Mucosa of descending colon (tissue), 3 donors: ENCODE measurements at places on chromosomes 5 and 9. TPM values are rescaled to one million over a fixed set of nuclear protein-coding genes. Genes with fewer than 3 reads are reported as not detected.

GRCh38 chr5:130893006-130893405 is 272.1 kb downstream of the HINT1 start:
- DNase-seq = no peak

DNA sequence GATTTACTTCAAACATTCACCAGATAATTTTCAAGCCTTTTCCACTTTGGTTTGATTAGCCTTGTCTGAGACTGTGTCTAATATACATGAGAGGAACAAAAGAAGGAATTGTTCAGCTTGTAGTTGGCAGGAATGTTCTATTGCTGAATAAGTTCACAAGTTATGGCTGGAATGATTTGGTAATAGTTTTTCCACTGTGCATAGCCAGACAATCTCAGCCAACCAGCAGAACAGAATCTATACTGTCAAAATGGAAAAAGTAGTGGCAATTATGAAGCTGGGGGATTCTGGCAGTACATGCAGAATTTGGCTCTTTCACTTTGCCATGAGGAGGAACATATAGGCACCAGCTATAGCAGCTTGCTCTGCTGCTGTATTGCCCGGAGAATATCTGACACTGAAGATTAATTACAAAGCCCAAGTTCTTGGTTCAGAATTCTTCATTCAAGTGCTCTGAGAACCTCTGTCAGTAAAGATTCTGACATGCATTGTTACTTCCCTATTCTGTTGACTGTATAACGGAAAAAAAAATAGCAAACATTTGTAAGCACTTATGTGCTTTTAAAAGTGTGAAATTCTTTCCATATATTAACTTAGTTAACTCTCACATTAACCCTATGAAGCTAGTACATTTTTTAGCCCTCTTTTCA is 150.6 kb downstream of the PRR16 start:
- no peak for DNase-seq

The LECT2 gene
- total RNA-seq = not detected

GRCh38 chr9:135123773-135124134 is 36.3 kb downstream of the OLFM1 start:
- no peak for DNase-seq

DNA sequence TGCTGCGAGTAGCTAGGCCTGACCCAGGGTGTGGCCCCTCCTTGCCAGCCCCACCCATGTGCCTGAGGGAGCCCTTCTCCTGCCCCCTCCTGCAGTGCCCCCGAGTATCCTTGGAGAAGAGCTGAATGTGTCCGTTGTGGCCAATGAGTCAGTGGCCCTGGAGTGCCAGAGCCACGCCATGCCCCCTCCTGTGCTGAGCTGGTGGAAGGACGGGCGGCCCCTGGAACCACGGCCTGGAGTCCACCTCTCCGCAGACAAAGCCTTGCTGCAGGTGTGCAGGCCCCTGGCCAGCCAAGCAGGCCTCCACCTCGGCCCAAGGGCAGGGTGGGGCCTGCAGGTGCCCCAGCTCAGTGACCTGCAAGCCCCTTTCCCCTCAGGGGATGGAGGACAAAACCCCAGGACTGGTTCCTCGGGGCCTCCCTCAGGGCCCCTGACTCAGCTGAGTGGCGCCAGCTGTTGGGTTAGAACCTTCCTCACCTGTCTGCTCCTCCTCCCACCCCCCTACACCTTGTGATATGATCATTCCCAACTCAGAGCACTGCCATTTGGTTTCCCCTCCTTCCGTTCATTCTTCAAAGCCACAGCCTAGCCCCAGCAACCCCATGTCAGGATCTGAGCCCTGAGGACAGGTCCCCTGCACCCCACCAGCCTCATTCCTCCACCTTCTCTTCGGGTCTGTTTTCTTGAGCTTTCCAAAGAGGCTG is 80.0 kb upstream of the ASS1 start:
- no peak for DNase-seq

The NR2F1-AS1 gene
- 1.5 TPM for total RNA-seq

DNA sequence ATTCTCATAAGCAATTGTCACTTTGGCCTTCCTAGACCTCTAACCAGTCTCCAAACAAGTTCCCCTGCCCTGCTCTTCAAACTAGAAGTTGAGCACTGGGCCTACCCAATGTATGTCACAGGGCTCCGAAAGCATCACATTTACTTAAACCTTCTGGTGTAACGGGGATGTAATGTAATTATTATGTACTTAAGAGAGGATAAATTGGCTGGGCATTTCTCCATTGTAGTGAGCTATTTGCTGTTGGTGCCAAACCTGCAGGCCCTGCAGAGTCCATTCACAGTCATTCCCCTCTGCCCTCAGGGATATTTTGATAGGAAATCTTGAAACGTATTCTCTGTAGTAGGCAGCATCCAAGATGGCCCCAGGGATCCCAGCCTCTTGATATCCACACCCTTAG is 64.2 kb upstream of the GNE start:
- no peak for DNase-seq

DNA sequence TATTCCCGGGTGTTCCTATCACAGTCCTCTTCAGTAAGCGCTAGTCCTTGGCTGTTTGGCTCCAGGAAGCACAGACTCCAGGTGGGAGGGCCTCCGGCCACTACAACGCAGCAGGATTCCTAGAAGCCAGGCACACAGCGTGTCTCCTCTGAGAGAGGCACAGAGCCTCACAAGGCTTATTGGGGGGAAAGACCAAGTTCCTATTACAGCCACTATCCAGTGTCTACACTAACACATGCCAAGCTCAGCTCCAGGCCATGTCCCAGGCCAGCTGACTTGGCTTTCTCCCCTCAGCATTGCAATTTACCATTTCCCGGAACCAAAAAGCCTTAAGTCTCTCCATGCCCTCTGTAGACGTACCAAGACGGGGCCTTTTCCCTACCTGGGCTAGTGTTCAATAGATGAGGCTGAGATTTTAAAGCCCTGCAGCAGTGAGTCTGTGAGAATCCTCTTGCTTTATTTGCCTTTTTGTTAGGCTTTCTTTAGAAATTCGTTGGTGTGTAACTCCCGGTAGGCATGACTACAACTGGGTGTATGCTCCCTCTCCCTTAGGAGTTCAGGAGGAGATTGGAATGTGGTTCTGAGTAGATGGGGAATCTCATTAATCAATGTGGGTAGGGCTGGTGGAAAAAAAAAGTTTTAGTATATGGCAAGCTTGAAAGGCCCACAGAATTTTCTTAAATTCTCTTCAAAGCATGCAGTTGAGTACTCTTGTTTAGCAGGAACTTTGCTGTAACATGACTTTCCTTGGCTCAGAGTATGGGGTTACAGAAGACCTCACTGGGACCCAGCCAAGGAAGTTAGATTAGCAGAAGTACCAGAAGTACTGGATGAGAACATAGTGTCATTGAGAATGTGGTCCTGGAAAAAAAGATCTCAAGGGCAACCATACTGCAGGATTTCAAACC is 84.3 kb upstream of the SLC1A3 start:
- no peak for DNase-seq

- DNase-seq = no peak
Observed at GRCh38 chr9:127538849-127539258, 73.2 kb upstream of the STXBP1 start.

- DNase-seq = no peak
Observed at GRCh38 chr9:85053206-85053786, 383.8 kb downstream of the NTRK2 start.

GRCh38 chr5:105503950-105504349 is 1941.4 kb upstream of the NUDT12 start:
- no peak for DNase-seq

GRCh38 chr5:136080483-136081216 is 51.9 kb downstream of the TGFBI start:
- peak; percentile 95 for DNase-seq

The BRINP1 gene
- 0.09 TPM for total RNA-seq

The TTC23L gene
- total RNA-seq = 0.29 TPM

The PRLR gene
- total RNA-seq = 35.8 TPM

DNA sequence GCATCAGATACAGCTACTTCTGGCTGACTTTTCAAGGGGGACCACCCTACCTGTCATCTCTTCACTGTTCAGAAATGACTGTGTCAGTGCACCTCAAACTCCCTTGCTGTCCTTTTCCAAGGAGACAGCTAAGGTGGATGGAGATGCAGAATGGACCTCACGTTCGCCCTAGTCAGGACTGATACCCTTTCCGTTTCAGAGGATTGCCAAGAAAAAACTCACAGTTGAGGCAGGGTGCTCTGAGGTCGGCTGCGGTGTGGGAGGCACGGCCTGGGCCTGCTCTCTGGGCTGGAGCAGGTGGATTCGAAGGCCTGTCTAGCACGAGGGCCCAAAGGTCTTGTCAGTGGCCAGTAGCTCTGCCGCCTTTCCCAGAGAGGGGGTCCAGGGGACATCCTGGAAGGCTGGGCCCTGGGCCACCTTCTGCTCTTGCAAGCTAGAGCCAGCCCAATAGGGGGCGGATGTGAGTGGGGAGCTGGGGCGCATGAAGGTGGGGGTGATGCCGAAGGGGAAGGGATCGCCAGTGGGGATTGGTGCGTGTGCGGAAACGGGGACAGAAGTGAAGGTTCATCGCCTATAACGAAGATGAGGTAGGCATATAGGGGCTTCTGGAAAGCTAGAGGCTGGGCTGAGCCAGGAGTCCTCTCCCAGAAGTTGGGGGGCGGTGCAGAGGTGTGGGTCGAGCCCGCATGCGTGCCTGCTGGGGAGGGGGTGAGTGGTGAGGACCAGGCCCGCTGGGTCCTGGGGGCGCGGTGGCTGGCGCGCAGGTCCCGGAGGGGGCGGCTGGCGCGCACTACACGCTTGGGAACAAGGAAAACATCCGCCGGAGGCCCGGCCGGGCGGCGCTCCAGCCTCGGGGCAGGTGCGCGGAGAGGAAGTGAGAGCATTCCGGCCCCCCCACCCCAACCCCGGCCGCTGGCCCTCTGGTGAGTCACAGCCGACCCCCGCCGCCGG is 2.5 kb upstream of the MSMP start:
- DNase-seq = peak; percentile 87

DNA sequence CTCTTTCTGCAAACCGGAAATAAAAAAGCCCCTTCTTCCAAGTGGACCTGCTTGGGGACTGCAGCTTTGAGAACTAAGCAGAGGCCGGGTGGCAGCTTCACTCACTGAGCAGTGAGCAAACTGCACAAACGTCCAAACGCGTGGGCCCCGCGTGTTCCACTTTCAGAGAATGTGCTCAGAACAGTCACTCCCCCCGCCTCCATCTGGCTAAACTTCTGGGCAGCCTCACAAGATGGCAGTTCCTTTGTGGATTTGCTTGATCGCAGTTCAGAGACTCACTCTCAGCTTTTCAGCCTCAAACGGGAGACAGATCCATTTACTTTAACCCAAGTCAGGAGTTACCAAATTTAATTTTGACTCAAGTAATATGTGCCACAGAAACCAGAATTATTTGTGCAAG is 216.6 kb downstream of the TLE1 start:
- no peak for DNase-seq

DNA sequence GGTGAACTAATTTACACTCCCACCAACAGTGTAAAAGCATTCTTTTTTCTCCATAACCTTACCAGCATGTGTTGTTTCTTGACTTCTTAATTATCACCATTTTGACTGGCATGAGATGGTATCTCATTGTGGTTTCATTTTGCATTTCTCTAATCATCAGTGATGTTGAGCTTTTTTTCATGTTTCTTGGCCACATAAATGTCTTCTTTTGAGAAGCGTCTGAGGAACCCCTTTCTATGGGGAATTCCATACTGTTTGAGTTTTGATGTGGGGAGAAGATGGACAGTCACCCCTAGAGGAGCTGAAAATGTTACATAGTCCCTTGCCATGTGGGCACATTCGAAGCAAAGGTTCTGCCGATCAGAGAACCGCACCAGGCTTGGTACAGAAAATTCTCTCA is 207.0 kb upstream of the SLC30A5 start:
- no peak for DNase-seq

DNA sequence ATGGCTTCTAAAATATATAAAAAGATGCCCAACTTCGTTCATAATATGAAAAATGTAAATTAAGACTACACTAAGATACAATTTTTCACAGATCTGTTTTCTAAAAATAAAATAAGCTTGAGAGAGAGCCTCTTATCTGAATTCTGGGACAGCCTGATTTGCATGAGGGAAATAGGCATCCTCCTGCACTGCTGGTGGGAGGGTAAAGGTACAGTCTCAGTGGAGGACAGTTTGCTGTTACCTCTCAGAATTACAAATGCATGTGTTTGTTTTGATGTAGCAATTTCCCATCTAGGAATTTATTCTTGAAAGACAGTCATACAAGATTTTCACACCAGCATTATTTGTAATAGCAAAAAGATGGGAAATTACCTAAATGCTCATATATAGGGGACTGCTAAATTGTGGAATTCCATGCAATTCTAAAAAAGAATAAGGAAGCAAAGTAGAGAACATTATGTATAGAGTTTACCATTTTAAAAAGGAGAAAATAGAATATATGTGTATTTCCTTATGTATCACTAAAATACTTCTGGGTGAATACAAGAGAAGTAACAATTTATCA is 75.7 kb downstream of the ZSWIM6 start:
- DNase-seq = no peak

- DNase-seq = no peak
Observed at GRCh38 chr5:2207416-2208238, 324.9 kb upstream of the IRX4 start.

The FOXD1 gene
- not detected for total RNA-seq

GRCh38 chr5:72922422-72922821 is 33.4 kb upstream of the FCHO2 start:
- no peak for DNase-seq

DNA sequence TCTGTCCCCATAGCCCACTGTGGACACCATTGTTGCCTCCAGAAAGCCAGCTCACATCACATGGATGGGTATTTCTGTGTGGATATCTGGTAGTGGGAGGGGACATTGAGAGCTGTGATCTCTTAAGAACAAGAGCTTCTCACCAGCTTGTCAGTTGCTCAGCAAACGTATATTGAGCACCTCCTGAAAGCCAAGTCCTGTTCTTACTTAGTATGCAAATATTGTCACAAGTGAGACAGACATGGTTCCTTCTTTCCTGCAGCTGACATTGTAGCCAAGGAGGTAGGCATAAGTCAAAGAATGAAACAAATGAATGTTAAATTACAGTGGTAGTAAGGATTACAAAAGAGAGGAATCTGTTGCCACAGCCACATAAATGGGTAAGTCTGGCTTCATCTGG is 3.8 kb downstream of the TCOF1 start:
- DNase-seq = no peak

DNA sequence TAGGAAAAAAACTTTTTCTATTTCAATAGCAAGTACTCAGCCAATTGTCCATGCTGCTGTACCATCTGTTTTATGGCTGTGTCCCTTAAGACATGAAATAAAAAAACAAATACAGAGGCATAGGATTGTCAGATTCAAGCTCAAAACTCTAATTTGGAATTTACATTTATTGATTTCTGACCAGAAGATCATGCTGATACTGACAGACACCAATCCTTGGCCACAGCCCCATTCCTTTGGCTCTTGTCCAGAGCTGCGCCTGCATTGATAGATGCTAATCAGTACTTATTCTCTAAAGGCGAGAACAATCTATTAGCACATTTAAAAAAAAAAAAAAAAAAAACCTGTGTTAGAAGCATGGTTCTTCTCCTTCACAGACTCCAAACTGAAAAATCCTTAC is 384.6 kb downstream of the TMEM232 start:
- DNase-seq = no peak

- DNase-seq = no peak
Observed at GRCh38 chr5:59640411-59640810, 253.1 kb downstream of the PDE4D start.

DNA sequence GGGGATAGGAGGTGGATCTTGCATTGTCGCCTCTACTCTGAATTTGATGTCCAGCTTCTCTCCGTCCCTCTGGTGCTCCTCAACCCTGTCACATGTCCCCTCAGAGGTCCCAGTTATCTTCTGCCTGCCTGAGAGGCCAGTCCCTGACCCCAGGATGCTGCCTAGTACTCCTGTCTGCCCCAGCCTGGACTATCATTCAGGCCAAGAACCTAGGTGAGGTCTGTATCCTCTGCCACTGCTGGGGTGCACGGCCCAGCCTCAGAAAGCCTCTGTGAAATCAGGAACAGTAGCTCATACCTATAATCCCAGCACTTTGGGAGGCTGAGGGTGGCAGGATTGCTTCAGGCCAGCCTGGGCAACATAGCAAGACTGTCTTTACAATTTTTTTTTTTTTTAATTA is 8.6 kb downstream of the SPINK4 start:
- DNase-seq = no peak
